ENCODE measurements at places on chromosomes 16 and 17.

DNA sequence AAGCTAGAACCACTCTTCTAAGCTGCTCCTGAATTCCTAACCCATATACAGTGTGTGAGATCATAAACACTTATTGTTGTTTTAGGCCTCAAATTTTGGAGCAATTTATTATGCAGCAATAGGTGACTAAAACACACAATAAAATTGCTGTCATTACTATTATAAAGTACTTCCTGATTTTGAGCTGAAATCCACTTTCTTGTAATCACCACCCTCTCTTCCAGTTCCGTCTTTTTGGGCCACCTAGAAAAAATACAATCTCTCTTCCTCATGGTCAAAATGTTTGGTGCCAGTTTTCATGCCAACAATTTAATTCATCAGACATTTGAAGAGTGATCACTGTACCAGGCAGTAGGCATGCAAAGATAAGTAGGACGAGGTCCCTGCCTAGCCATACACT lies 43.3 kb upstream of the NF1 start:
- DNase-seq = no peak

DNA sequence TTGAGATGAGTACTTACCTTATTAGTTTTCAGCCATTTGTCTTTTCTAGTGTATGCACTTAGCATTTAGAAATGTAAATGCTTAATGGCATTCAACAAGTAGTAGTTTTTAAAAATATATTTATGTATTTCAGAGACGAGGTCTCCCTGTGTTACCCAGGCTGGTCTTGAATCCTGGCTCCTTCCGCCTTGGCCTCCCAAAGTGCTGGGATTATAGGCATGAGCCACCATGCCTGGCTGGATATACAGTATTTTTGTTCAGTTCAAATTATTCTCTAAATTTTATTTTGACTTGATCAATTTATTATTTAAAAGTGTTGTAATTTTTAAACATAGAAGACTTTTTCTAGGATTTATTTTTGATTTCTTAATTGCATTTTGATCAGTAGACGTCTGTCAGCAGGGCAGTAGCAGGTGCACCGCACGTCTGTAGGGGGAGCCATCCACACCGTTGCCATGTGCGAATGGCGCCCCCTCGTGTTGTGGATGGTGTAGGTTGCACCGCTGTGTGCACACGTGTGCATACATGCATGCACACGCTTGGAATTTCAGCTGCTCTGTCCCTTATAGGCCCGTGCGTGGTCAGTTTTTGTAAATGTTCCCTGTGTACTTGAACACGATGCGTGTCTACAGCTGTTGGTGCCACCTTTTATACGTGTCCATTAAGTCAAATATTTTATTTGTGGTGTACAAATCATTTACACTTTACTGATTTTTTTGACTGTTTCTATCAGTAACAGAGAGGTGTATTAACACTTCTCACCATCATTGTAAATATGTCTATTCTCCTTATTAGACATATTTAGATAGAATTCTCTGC lies 30.6 kb downstream of the RPTOR start:
- DNase-seq = peak; percentile 91

DNA sequence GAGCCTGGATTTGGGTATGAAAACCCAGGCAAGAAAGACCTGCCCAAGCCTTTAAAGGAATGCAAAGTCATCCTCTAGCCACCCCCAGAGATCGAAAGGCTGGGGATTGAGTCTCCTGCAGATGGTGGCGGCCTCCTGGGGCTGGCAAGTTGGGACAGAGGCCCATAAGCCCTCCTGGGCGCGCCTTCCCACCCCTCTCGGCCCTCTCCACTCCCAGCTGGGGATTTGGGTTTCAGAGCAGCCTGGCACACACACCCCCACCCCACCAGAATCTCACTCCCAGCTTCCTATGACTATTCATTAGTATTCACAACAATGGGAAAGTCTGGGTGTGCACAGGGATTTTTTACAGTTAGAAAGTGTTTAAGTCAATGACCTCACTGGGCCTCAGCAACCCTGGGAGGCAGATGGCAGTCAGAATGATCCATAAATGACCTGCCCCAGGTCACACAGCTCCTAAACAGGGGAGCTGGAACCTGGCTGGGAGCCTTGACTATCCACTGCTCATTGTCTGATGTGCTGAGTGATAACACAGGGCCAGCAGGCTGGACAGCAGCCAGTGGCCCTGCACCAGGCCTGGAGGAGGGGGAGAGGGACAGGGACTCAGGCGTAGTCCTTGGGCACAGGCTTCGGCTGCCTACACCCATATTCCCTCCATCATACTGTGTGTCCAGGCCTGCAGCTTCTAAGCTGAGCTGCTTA lies 12.1 kb downstream of the NHERF1 start:
- DNase-seq = no peak

- no peak for DNase-seq
These were observed 496.2 kb upstream of the ZFHX3 start for GRCh38 chr16:73543970-73544599.

- DNase-seq = no peak
These were observed 20.4 kb upstream of the XYLT1 start for GRCh38 chr16:17491140-17491662.

- peak; percentile 75 for DNase-seq
These were observed 48.7 kb upstream of the WSB1 start for GRCh38 chr17:27245230-27245696.

DNA sequence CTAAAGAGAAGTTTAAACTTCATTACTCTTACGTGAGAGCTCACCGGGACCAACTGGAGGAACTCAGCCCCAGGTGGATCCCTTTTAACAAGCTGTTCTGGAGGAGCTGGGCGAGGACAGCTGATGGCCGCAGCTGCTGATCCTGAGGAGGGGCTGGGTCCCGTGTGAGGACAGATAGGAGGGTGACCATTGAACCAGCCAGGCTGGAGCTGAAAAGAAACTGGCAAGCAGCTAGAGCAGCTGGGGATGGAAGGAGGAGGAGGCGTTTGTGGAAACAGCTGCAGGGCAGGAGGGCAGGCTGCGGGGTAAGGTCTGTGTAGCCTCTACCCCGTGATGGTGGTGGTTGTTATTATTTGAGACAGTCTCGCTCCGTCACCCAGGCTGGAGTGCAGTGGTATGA lies 119.5 kb downstream of the AATF start:
- no peak for DNase-seq

DNA sequence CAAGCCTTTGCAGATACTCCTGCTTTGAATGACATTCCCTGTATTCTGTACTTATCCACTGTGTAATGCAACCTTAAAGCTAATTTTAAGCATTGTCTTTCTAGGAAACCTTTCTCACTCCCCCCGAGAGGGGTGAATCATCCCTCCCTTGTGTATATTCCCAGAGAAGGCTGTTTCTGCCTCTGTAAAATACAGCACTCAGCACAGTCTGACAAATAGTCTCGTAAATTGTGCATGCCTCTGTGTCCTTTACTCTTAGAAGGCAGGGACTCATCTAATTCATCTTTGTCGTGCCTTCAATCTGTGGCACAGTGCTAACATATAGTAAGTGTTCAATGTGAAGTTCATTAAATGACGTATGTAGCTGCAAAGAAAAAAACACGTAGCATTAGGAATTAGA lies 200.7 kb downstream of the CA10 start:
- DNase-seq = no peak

GRCh38 chr16:87062569-87063442 lies 254.4 kb downstream of the C16orf95 start:
- DNase-seq = peak; percentile 61

DNA sequence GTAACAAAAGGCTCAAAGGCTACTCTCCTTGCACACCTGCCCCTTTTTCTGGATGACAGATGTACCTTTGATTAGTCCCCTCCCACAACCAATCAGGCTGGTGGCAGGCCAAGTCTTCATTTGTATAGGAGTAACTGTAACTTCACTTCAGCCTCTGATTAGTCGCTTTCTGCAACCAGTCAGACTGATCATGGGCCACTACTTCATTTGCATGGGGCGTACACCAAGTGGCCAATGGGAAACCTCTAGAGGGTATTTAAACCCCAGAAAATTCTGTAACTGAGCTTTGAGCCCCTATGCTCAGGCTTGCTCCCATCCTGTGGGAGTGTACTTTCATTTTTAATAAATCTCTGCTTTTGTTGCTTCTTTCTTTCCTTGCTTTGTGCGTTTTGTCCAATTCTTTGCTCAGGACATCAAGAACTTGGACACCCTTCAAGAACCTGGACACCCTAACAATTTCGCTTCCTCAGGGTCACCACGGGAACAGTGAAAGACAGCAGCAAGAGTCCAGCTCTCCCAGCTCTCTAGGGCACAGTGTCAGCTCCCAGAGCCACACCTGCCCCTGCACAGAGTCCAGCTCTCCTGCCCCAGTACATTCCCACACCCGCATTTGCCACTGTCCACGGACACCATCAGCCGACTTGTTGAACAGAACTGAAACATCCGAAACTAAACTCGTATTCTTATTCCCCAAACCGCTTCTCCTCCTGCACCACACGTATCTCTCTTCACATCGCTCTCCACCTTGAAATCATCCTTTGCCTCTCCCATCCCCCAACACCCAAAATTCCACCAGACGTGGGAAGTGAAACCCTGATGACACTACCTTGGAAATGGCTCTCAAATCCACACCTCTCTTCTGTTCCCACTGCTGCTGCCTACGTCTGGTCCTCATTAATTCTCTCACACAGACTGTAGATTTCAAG lies 53.4 kb downstream of the ABCC12 start:
- no peak for DNase-seq

- no peak for DNase-seq
These were observed 209.9 kb downstream of the GSG1L start for GRCh38 chr16:27853651-27854050.

GRCh38 chr16:2250652-2251295 lies 613 bp downstream of the ECI1 start:
- DNase-seq = no peak

DNA sequence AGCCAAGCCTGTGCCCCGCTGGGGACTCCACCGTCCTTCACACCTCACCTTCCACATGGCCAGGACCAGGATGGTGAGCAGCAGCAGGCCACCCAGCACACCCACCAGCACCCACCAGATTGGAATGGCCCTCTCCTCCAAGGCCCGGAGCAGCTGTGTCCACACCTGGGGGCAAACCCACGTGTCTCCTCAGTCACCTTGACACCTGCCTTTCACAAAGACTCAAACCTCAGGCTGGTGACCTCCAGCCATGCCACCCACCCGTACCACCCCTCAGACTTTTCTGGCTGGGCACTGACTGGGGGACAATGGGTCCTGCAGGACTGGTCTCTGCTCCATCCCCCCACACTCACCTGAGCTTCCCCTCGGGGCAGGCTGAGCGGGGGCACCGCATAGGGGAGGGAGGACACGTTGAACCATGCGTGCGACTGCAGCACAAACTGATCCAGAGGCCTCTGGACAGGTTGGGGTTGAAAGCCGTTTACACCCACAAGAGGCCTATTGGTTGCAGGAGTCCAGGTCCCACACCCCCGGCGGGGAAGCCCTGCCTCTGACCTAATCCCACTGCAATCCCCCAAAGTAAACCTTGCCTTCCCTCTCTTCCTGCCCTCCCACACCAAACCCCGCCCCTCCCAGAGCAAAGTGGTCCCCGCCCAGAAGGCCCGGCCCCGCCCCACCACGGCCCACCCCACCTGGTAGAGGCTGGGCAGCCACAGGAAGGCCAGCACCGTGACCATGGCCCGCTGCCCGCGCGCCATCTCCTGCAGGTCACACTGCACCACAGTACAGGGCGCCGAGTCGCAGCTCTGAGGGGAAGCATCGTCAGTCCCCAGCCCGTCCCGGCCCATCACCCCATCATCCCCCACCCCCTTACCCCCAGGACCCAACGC lies 10.9 kb upstream of the FAM171A2 start:
- no peak for DNase-seq

DNA sequence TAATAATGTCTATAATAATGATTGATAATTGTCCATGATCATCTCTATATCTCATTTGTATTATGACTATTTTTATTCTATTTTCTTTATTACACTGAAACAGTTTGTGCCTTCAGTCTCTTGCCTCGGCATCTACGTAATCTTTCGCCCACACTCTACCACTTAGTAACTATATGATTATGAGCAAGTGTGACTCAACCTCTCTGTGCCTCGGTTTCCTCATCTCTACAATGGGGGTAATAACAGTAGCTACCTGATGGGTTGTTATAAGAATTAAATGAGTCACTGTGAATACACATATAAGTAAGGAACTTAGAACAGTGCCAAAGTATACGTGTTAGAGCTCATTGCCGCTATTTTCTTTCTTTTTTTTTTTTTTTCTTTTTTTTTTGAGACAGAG lies 3.7 kb upstream of the SLC16A11 start:
- DNase-seq = no peak

- no peak for DNase-seq
These were observed 25.0 kb downstream of the SGSH start for GRCh38 chr17:80195141-80195540.

GRCh38 chr17:56111706-56112485 lies 41.4 kb upstream of the ANKFN1 start:
- no peak for DNase-seq

- DNase-seq = no peak
These were observed 58.3 kb upstream of the ZC3H18 start for GRCh38 chr16:88511906-88512305.

GRCh38 chr17:75650874-75651273 lies 16.1 kb downstream of the RECQL5 start:
- no peak for DNase-seq

GRCh38 chr16:28279006-28279405 lies 13.3 kb upstream of the SBK1 start:
- DNase-seq = no peak

- peak; percentile 83 for DNase-seq
These were observed 228.7 kb downstream of the MSI2 start for GRCh38 chr17:57484826-57485565.

DNA sequence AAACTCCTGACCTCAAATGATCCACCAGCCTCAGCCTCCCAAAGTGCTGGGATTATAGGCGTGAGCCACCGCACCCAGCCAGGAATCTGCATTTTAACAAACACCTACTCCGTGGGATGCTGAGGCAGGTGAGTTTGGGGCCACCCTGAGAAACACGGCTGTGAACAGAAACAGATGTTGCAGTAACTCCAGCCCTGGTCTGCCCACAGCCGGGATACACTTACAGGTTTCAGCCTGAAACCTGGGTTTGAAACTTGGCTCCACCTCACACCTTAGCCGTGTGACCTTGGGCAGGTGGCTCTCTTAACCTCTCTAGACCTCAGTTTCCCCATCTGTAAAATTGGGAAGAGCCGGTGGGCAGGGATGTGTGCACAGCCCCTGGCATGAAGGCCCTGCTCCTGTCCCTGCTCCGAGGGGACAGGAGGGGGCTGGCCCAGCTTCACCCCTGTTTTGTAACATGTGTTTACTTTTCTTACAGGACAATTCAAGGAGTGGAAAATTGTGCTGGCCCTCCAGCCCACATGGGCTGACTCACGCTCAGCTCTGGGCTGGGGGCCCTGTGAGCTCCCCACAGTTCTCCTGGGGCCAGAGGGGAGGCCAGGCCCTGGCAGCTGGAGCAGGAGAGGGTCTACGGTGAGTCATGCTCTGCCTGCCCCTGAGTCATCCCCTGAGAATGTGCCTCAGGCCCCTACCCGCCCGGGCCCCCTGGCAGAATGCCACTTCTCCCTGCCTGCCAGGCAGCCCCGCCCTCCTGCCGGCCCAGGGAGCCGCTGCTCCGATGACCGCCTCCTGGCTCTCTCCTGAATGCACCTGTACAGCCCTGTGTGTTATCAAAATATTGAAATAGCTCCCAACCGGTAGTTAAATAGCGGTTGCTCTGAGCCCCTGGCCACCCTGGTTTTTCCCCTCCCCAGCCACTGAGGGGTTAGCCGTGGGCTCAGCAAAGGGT lies 7.7 kb upstream of the PPL start:
- peak; percentile 96 for DNase-seq

All from NCI-H345 (cell line).